IMR-90 (cell line): ENCODE measurements at places on chromosomes 16 and 17.

DNA sequence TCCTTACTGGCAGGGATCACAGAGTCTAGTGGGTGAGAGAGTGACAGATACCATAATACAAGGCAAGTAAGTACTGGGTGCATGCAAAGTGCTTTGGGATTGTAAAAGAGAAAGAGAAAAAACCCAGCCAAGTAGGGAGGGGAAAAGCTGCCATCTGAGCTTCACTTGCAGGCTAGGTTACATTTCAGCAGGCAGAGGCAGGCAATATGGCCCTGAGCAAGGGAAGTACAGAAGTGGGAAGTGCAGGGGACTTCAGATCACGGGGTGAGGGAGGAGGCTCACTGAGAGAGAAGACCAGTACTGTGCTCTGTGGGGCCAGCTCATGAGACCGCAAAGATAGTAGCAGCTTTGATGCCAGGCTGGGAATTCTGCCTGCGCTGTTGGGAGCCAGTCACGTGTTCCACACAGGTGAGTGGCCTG, 230.6 kb downstream of the MSI2 start:
- DNase-seq = no peak

- peak; percentile 52 for DNase-seq
Observed at GRCh38 chr17:8126491-8127066, 2.7 kb upstream of the HES7 start.

GRCh38 chr17:76506408-76507345, 5.5 kb upstream of the RHBDF2 start:
- peak; percentile 54 for DNase-seq

- no peak for DNase-seq
Observed at GRCh38 chr16:69116906-69117305, 11.5 kb downstream of the HAS3 start.

DNA sequence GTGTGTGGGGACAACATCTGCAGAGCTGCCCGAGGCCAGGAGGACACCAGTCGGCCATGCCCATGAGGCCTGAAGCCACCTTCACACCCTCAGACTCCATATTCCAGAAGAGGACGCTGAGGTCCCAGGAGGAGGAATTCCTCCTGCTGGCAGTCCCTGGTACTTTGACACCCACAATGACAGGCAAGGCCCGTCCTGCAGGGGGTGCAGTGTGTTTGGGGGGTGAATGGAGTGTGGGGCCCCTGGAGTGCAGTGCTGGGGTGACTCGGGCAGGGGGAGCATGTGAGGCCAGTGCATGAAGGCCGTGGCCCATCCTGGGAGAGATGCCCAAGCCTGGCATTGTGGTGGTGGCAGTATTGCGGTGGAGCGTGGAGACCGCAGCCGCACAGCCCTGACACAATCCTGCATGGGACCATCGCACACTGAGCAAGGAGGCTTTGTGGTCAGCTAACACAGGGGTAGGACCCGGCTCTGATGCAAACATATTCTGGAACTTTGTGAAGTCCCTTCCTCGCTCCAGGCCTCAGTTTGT, 52.2 kb downstream of the ZDHHC7 start:
- DNase-seq = no peak

GRCh38 chr17:3754458-3755334, 31.0 kb downstream of the HASPIN start:
- no peak for DNase-seq

GRCh38 chr17:59149051-59149450, 5.9 kb downstream of the SKA2 start:
- peak; percentile 57 for DNase-seq

- no peak for DNase-seq
Observed at GRCh38 chr17:8803531-8804420, 4.6 kb upstream of the MFSD6L start.

- DNase-seq = no peak
Observed at GRCh38 chr16:77843405-77843804, 55.0 kb downstream of the VAT1L start.

GRCh38 chr17:296379-296778, 56.2 kb downstream of the RPH3AL start:
- DNase-seq = no peak

DNA sequence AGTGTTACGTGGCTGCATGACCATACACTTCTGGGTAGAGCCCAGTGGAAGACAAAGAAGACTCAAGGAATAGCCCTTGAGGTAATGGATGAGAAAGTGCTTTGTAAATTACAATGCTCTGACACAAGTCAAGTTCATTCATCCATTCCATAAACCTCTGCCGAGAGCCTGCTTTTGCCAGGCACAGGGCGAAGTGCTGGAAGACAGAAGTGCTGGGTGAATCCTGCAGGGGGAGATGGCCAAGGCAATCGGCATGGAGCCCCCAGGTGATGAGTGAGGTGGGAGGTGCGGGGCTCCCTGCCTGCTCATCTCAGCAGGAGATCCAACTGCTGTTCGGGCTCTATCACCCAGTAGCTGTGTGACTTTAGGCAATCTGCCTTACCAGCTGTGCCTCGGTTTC, 2.8 kb upstream of the SOCS3 start:
- DNase-seq = no peak

DNA sequence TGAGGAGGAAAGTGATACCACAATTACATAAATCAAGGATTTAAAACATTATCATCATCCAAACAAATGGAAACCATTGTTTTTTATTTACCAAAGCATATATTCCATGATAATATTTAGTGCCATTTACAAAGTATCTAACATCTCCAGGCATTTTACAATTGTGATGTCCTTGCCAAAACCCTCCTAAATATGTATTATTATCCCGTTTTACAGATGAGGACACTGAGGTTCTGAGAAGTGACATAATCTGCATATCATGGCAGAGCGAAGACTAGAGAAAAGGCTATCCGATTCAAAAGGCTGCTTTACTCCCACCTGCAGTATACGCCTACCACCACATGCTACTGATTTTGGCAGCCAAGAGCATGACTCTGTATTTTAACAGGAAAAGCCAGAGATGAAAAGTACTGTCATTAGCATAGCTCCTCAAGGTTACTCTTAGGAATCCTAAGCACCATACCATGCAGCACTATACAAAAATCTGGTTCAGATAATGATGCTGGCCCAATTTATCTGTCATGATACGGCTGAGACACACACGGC, 301.4 kb downstream of the CA10 start:
- DNase-seq = no peak
